ENCODE measurements at places on chromosomes 6 and 20.

- no peak for DNase-seq
Observed at GRCh38 chr20:33668466-33669155, 1.9 kb downstream of the ACTL10 start.

DNA sequence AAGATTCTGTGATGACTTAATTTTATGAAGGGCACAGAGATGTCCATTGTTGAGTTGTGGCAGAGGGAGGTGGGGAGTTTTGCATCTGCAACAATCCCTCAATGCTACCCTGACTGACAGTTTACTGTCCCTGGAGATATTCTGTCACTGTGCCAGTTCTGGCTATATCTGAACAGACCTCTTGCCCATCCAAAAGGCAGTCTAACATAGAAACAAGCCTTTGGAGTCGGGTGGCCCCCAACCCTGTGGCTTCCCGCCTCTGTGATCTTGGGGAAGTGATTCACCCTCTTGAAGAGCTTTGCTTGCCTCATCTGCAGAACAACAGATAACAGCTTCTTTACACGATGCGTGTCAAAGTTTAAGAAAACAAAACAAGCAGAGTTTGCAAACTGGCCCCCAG is 3.8 kb upstream of the E2F1 start:
- DNase-seq: peak; percentile 29

GRCh38 chr6:143742070-143742954 is 64.5 kb downstream of the PHACTR2 start:
- no peak for DNase-seq

DNA sequence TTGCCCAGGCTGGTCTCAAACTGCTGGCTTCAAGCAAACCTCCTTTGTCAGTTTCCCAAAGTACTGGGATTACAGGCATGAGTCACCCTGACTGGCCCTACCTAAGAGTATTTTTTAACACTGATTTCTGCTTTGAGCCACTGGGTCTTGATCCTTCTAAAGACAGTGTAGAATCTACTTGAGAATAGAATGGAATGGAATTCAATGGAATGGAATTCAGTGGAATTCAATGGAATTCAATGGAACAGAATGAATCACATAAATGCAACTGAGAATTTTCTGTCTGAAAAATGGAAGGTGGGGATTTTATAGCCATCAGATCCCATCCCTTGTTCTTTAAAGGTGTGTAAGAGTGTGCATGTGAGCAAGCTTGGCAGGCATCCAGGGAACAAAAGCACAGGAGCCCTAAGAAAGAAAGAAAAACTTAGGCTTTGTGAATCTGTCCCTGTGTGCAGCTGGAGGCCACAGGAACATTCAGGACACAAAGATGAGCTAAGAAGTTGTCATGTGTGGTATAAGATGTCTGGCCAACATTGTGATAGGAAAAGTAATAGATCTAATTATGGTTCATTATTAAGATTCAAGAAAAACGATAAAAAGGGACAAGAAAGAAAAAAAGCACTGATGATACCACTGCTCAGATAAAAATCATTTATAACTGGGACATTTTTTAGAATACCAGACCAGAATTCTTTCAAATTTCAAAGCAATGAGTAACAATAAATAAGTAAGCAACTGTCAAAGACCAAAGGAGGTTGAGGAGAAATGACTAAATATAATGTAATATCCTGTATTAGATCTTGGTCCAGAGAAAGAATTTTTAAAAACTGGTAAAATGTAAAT is 681.0 kb upstream of the GJE1 start:
- DNase-seq: no peak

DNA sequence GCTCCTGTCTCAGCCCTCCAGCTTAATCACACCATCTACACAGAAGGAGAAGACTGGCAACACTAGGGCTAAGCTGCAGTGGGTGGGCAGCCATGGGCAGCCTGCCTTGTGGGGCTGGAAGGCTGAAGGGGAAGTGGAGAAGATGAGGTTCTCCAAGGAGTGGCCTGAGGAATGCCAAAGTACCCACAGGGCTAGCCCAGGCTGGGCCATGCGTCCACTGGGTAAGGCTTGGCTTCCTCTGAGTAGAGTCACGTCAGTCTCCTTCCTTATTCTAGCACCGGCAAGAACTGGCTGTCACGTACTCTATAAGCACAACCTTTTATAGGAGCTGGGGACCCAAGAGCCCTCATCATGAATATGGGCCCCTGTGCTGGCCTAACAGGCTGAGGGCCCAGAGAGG is 110.6 kb upstream of the SIRPA start:
- DNase-seq: no peak

DNA sequence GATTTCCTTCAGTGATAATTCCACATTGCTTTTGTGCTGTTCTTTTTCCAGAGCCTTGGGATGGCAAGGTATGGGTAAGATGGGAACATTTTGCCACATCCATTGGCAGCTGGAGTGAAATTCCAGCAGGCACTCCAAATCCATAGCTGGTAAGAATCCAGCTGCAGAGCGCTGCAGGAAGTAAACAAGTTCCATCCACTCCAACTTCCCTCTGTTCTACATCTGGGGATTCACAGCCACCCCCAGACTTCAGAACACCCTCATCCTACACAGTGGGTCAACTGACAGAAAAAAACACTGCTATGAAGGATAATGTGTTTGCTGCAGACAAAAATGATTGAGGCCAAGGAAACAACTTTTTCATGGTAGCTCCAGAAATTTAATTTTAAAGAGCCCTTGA is 747.8 kb downstream of the MAFB start:
- no peak for DNase-seq

- peak; percentile 100 for DNase-seq
Observed at GRCh38 chr6:41071923-41072835, at the start of gene OARD1. OARD1 (minus strand) TSS chr6:41072356; CDS start chr6:41071634, 722 bp downstream.

DNA sequence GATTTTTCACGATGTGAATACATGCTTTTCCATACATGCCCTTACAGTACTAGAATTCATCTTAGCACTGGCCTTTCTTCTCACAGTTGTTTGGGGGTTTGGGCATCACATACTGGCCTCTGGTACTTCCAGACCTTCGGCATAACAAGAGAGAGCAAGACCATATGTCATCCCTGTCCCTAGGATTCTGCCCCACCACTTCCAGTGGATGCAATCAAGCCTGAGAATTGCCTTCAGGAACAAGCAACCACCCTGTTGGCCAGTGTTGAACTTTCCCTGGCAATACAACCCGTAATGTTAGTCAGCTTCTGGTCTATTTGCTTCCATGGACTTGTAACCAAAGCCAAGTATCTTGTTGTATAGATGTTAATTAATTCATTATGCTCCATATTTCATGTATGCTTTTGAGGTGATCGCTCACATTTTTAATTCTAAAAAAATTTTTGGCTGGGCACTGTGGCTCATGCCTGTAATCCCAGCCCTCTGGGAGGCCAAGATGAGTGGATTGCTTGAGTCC is 15.4 kb upstream of the SLPI start:
- DNase-seq: no peak

GRCh38 chr6:30020626-30021025 is 40.4 kb upstream of the POLR1H start:
- DNase-seq: no peak

DNA sequence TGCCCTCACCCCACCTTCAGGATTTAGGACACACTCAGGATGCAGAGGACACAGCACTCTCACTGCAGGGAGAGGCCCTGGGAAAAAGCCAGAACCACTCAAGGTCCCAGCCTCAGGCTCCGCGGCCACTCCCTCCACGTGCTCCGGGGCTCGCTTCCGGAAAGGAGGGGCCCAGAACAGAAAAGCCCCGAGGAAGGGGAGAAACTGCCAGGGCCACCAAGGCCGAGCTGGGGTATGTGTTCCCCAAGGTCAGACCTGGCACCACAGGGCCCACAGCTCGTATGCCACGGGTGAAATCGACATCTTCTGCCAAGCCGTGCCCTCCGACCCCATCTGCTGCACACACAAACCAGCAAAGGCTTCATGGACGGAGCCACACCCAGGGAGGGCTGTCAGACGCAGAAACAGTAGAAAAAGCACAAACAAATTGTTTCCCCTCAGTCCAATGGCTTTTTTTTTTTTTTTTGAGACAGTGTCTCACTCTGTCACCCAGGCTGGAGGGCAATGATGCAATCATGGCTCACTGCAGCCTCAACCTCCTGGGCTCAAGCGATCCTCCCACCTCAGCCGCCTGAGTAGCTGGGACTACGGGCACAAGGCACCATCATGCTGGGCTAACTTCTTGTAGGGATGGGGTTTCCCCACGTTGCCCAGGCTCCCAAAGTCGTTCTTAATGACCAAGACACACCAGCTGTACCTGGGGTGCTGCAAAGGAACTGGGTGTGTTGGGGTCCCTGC is 33.4 kb downstream of the SLC2A4RG start:
- no peak for DNase-seq

DNA sequence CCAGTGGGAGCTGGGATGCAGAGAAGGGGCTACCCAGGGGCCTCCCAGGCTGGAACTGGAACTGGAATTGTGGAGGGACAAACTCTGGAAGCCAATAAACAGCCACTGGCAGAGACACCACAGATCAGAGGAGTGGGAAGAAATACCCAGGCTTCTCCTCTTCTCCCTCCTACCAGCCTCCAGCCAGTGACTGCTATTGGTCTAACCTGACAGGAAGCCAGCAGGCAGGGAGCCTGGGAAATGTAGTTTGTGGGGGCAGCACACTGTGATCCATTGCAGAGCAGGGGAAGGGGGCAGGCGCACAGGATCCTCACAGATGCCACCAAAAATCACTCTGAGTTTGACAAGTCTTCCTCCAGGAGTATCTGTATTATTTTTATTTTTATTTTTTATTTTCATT is 12.1 kb upstream of the MLN start:
- DNase-seq: no peak

DNA sequence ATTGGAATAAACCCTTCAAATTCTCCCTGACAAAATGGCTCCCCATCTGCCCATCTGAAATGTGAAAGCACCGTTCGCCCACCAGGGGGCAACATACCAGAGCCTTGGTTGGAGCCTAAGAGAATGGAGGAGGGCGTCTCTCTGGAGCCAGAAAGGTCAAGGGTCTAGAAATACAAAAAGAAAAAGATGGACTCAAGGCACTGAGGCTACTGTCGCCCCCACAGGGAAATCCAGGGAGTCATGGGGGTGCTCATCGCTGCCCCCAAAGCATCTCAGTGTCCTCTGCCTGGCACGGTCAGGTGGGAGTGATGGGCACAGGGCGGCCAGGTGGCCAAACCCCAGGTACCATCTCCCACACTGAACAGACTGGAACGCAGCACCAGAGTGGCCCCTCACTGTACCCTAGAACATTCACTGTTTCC is 136.3 kb downstream of the ZMYND8 start:
- DNase-seq: peak; percentile 35

GRCh38 chr6:72579865-72580264 is 42.0 kb upstream of the KCNQ5 start:
- DNase-seq: no peak

- DNase-seq: no peak
Observed at GRCh38 chr6:3176562-3177355, 19.4 kb upstream of the TUBB2A start.

DNA sequence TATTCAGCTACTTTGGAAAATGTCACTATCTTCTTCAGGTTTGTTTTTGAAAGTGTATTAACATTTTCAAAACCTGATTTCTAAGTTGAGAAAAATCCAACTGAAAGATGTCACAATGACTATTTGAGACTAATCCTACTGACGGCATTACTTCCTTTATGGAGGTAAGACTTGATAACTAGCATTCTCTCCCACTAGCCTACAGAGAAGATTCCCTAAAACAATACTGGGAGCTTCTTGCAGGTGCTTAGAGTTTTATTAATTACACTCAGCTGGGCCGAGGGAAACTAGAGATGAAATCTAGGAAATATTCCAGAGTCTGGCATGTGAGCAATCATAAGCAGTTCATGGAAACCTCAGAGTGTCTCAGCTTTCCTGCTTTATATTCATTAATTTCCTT is 114.0 kb downstream of the LCA5 start:
- DNase-seq: no peak

- no peak for DNase-seq
Observed at GRCh38 chr6:128347123-128347522, 173.3 kb downstream of the PTPRK start.

DNA sequence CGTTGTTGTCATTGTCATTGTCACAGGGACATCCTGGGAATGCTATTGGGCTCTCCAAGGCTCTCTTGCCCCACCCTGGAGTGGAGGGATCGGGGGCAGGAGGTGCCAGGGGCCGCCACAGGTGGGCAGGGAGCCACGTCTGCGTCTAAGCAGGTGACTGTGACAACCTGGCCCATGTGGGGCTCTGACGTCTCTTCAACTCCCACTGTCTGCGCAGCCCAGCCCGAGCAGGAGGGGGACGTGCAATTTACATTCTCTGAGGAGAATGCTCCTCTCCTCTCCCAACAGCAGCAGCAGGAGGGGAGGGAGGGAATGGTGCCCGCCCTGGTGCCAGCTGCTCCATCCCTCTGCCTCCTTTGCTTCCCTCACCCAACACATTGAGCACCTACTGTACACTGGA is 50.1 kb downstream of the GRM4 start:
- no peak for DNase-seq

DNA sequence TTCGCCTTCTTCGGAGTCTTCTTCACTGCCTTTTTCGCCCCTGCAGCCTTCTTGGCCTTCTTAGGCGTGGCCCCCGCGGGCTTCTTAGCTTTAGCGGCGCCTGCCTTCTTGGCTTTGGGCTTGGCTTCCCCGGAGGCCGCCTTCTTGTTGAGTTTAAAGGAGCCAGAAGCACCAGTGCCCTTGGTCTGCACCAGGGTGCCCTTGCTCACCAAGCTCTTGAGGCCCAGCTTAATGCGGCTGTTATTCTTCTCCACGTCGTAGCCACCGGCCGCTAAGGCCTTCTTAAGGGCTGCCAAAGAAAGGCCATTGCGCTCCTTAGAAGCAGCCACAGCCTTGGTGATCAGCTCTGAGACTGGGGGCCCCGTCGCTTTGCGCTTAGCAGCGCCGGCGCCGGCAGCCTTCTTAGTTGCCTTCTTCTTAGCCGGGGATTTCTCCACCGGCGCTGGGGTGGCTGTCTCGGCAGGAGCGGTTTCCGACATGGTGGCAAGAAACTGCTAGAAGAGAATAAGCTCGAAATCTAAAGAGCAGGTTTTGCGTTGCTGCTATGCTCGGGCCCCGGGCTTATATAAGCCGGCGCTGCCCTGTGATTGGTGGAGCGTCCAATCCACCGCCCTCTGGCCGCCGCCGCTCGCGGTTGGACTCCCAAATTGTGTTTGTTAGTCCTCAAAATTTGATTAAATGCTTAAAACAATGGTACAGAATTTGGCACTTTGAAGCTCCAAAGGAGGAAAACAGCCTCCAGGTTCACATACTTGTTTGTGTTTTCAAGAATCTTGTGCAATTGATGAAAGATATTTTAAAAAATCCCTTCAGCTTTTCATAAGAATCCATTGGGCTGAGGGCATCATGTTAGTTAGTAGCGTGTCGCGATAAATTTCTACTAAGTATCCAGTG is 44.9 kb downstream of the OR2B2 start:
- peak; percentile 55 for DNase-seq

- no peak for DNase-seq
Observed at GRCh38 chr6:156437121-156437879, 339.9 kb upstream of the ARID1B start.
